ENCODE measurements at places on chromosomes 7 and 10.
A peak's percentile ranks its signal among the peaks of the same experiment; 100 is the strongest.

DNA sequence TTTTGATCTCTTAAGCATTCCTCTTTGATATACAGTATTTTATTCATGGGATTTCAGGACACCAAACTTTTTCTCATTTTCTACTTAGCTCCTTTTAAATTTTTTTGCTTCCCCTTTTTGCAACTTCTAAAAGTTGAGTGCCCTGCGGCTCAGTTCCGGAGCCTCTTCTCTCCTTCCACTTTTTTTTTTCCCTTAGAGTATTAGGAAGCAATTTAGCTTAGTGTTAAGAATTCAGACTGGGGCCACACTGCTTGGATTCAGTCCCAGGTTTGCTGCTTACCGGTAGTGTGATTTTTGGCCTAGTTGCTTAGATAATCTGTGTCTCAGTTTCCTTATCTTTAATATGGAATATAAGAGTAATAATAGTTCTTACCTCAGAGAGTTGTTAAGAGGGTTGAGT lies 3.4 kb downstream of the STAM start:
- DNase-seq: no peak

DNA sequence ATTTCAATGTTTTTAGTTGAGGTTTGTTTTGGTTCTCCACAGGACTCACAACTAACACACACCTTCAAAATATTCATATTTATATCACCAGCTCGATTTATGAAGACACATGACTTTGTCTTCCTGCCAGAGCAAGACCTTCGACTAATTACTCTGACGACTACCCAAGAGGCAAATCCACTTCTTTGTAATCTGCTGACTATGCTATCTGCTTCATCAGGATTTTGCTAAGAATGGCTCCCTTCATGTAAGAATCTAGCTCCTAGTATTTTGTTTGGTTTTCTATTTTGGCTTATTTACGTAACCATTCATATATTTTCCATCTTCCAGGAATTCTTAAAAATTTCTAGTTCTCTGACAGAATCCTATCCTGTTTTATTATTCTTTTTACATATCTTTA lies 93.0 kb downstream of the BRAF start:
- DNase-seq: no peak

- DNase-seq: peak; percentile 38
These were observed 13.0 kb upstream of the DLG5 start for GRCh38 chr10:77939561-77940001.

- DNase-seq: peak; percentile 20
These were observed 92.1 kb upstream of the SAMD8 start for GRCh38 chr10:75019370-75019769.

DNA sequence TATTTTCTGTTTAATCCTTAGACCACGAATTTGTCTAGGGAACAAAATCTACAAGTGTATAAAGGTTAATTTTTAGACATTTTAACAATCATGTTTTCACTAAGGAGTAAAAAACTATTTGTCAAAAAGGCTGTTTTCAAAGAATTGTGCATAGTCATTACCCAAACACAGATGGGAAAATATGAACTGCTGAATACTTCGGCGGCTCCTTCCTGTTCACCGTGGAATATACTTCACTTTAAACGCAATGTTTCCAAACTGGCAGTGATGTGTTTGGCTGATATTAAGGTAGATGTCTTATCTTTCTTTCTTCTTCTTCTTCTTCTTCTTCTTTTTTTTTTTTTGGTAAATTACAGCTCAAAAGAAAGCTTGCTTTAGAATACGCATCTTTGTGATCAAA lies 41.4 kb downstream of the JCAD start:
- no peak for DNase-seq

DNA sequence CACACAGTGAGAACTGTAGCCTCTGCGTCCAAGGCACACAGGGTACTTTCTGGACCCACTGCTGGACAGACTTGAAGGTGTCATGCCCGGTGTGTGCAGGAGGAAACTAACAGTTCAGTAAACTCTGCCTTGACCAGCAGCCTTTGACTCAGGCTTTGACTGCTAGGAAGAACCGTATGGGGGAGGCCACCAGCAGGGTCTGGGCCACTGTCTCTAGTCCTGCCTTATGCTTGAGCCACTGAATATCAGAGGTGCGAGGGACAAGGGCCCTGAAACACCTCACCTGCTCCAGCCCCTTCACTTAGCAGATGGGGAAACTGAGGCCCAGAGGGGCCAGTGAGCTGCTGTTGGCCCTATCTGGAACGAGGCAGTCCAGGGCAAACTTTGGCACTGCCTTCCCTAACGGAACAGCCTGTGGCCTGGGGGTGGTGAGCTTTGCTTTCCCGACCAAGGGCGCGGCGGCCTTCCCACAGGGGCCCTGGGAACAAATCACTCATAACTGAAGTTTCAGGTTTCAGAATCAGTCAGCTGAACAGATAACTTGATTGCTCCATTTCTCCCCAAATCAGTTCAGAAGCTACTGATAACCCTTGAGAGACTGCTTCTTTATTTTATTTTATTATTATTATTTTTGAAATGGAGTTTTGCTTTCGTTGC lies 130.0 kb downstream of the FAM53B start:
- DNase-seq: no peak

DNA sequence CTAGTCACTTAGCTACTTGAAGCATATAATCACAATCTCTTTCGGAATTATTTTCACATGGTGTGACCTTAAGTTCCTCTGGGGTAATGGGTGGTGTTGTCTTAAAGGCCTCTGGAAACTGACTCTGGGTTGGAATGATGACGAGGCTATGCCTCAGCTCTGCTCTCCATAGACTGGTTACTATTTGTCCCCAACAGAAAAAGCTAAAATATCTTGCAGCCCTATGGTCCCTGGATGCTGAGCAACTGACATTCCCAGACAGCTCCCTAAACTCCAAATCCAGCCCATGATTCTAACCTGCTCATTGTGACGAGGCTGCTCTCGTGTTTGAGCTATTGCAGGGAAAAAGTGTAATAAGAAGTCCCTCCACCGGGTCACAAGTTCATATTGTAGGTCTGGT lies 51.6 kb downstream of the HBP1 start:
- no peak for DNase-seq

- no peak for DNase-seq
These were observed 809 bp upstream of the OGA start for GRCh38 chr10:101818872-101819633.

GRCh38 chr7:115133248-115133647 lies 211.4 kb downstream of the MDFIC start:
- DNase-seq: no peak

- no peak for DNase-seq
These were observed 88.5 kb upstream of the GNA12 start for GRCh38 chr7:2932402-2933251.

GRCh38 chr10:103926722-103927319 lies 8.8 kb upstream of the STN1 start:
- no peak for DNase-seq

- DNase-seq: no peak
These were observed 43.0 kb downstream of the SLC25A40 start for GRCh38 chr7:87833130-87833529.

- DNase-seq: no peak
These were observed 485.6 kb downstream of the INHBA start for GRCh38 chr7:41217306-41217705.

- DNase-seq: no peak
These were observed 31.8 kb upstream of the SRGN start for GRCh38 chr10:69056129-69056528.
